Epithelial cell of proximal tubule (primary cell): ENCODE measurements at places on chromosomes 2 and 18.

DNA sequence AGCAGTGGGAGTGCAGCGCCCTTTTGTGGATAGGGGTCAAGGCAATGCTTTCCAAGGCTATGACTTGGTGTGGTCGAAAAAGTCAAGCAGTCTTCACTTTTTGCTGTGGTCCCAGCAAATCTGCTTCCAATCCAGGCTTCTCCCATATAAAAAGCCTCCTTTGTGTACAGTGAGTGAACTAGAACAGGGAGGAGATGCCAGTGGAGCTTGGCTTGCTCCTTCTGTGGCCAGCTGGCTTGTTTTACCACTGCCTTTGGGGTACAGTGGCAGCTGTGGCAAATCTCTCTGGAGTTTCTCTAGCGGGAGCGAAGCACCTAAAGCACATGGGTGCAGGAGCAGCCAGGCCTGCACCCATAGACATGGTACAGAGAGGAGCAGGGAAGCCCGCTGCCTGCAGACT is 103.5 kb downstream of the MSH2 start:
- no peak for DNase-seq

DNA sequence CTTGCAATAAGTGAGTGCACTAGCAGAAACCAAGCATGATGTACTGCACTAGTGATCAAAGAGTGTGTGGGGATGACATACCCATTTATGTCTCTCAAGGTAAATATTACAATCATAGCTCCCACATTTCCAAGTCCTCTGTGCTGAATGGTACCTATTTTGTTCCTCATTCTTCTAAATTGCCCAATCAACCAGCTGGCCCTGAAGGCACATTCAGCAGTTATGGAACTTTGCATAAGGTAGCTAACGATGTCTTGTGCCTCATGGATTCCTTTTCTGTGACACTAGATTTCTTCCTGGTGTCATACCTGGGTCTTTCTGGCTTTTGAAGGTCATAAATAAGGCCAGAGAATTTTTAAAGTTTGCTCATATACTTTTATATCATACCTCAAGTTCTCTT is 963.0 kb downstream of the SLC4A3 start:
- DNase-seq: no peak

GRCh38 chr2:75709297-75709696 is 1.4 kb downstream of the GCFC2 start:
- no peak for DNase-seq

DNA sequence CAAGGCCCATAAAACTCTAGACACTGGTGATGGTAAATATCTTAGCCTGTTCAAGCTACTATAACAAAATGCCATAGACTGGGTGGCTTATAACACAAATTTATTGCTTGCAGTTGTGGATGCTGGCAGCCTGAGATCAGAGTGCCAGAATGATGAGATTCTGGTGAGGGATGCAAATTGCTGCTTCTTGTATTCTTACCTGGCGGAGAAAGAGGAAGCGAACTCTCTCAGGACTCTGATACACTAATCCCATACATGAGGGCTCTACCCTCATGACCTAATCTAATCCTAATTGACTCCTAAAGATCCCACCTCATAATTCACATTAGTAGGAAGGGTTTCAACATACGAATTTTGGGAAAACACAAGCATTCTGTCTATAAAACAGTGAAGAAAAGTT is 4.6 kb upstream of the IER3IP1 start:
- DNase-seq: no peak

- DNase-seq: no peak
These were observed 18.2 kb upstream of the MBOAT2 start for GRCh38 chr2:9021563-9022211.

GRCh38 chr2:68404893-68405799 is 40.1 kb downstream of the PLEK start:
- DNase-seq: no peak
